ENCODE measurements at places on chromosomes 3 and 15. TPM values are rescaled to one million over a fixed set of nuclear protein-coding genes. Genes with fewer than 3 reads are reported as not detected.

Gene TBC1D21
- total RNA-seq, result not detected

Gene CHL1
- total RNA-seq, result 6.3 TPM

GRCh38 chr15:85474700-85475316 lies 94.4 kb downstream of the AKAP13 start:
- no peak overlapping the region for H3K4me3 ChIP-seq
- H3K4me1 ChIP-seq, result peaks cover 8% of the 10 kb centered on the region
- no peak for DNase-seq
- no peaks in the 10 kb centered on the region for H3K27me3 ChIP-seq
- no peak overlapping the region for H3K27ac ChIP-seq

Gene CFAP100
- not detected for total RNA-seq

Gene ANKRD63
- total RNA-seq, result not detected

Gene SLC22A13
- not detected for total RNA-seq
